ENCODE measurements at places on chromosomes 6 and 20.

DNA sequence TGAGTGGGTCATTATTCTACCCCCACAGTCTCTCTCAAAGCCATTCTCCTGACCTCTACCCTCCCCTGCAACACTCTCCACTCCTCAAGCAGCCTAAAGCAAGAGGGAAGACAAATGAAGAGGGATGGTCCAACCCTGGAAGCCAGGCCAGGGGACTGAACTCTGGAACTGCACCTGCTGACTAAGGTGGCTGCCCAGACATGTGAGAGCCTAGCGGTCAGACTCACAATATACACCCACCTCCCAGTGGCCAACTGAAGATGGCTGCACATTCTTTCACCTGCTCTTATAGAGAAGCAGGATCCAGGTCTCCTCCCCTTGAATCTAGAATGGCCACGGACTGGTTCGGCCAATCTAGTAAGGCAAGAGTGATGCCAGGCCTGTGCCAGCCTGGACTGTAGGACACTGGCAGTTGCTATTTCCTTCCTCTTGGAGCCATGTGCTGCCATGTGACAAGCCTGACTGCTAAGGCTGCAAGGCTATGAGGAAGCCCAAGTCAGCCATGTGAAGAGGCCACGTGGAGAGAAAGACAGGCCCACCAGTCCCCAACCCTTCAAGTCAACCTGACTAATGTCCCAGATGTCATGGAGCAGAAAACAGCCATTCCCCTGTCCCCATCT is 31.8 kb downstream of the ACSS1 start:
- DNase-seq, result no peak

DNA sequence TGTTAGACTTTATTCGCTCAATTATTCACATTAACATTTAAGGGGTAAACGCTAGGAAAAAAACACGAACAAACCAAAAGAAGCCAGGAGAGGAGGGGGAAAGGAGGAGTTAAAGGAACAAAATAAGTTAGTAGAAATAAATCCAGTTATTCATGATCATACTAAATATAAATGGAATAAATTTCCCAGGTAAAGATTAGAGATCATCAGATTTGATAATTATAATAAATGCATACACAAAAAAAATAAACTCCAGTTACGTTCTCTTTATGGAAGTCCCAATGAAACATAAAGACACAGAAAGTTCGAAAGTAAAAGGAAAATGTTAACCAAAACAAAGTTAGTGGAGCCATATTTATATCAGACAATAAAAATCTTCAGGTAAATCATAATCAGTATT is 568.7 kb upstream of the NOX3 start:
- no peak for DNase-seq

GRCh38 chr6:90537027-90537426 is 49.8 kb downstream of the MAP3K7 start:
- no peak for DNase-seq

DNA sequence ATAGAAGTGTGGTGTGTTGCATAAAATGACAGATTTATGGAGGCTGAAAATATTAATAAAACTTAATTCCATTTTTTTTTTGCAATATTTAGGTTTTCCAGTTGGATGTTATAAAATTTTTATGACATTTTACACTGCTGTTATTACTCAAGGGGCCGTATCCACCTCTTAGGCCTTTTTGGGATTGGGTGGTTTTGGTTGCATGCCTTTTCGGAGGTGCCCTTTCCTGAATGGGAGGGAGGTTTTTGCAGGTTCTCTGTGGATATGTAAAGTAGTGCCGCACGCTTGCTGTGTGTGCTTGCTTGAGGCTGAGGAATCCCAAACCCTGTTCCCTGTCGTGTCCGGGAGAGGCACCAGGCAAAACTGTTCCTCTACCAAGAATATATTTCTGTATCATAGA is 6.8 kb downstream of the ARID1B start:
- DNase-seq, result no peak

DNA sequence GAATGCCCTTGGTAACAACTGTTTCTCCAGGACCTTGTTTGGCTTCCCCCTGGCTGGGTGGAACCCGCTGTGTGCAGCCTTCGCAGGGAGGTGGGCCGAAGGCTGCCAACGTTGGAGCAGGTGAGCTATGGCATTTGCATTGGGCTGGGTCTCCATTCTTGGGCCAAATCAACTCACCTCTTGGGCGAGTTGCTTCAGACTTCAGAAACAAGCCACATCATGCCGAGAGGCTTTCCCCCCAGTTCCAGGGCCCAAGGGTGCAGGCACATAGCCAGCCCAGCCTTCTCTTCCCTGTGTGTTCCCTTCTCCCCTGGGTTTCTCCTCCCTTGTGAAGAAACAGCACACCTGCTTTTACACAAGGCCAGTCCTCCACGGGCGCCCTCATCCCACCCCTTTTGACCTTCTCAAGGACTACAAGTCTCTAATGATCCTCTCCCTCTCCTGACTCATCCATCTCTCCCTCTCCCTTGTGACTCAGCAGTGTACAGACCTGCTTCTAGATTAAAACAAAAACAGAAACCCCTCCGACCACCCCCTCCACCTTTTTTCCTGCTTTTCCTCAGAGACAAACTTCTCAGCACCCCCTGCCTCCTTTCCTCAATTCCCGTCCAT is 41.6 kb downstream of the FAM209B start:
- no peak for DNase-seq

- DNase-seq, result no peak
These were observed at the start of gene PROKR2 for GRCh38 chr20:5316188-5317158. TSS of gene PROKR2 (minus strand) at chr20:5316954. CDS start at chr20:5314369, 2,585 bp downstream.

GRCh38 chr6:134082191-134082590 is 29.8 kb upstream of the SLC2A12 start:
- no peak for DNase-seq

GRCh38 chr6:151081656-151082055 is 158.1 kb upstream of the AKAP12 start:
- no peak for DNase-seq

GRCh38 chr20:6083926-6084325 is 30.1 kb upstream of the LRRN4 start:
- no peak for DNase-seq

GRCh38 chr6:162777091-162777490 is 49.3 kb downstream of the PACRG start:
- DNase-seq, result no peak

GRCh38 chr6:14645841-14646240 is 528.3 kb downstream of the CD83 start:
- no peak for DNase-seq

DNA sequence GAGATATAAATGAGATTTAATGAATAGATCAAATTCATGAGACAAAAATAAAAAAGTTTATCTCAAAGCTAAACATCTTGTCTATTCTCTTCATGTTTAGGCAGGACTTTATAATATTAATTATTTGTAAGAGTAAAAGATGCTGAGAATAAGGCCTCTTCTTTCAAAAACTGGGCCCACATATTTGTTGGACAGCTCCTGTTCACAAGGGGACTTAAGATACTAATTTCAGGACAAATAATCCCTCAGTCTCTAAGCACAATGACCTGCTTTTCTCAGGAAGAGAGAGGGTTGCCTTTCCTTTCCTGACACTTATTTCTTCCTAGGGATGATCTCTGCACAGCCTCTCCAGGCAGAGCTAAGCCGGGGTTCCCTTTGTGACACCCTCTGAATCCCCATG is 43.3 kb downstream of the NOX3 start:
- no peak for DNase-seq

DNA sequence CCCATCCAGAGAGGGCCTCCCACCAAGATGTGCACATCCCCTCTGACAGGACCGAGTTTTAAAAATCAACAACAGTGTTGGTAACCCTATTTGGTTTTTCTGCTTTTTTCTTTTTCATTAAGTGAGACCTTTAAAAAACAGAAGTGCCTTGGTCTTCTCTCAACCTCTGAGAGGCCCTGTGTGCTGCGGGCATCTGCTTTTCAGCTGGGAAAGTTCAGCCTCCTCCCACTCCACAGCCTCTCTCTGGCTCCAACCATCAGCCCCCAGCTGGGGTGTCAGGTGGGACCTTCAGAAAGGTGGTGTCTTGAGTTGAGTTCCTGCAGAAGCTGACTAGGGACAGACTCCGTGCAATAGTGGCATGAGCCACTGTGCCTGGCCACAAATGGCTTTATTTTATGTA is 64.6 kb upstream of the ZMYND8 start:
- no peak for DNase-seq

DNA sequence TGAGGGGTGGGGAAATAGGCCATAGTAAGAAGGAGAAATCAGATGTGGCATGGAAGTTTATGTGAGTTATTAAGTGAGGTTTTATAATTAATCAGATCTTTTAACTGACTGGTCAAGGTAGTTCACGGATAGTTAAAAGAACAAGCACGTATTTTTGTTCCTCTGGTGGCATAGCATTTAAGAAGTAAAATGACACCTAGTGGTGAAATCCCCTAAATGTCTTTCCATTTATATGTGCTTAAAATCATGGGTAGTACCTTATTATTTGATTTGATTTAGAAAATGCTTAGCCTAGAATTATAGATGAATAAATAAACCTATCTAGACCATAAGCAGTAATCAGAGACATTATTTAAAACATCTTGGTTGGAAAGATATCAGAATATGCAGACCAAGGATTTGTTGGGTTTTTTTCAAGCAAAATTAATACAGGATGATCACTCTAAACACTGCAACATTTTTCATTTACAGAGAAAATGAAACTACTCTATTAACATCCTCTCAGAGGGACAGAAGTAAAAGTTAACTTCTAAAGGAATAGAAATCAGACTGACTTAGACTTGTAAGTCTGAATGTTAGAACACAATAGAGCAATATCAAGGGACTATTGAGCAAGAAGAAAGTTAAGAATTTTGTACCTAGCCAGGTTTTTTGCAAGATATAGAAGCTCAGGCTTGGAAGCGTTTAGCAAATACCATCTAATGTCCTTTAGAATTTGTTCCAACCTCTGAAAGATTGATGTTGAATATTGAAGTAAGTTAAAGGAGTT is 81.1 kb downstream of the STXBP5 start:
- DNase-seq, result no peak

- no peak for DNase-seq
These were observed 59.1 kb downstream of the FOXA2 start for GRCh38 chr20:22525069-22525820.

DNA sequence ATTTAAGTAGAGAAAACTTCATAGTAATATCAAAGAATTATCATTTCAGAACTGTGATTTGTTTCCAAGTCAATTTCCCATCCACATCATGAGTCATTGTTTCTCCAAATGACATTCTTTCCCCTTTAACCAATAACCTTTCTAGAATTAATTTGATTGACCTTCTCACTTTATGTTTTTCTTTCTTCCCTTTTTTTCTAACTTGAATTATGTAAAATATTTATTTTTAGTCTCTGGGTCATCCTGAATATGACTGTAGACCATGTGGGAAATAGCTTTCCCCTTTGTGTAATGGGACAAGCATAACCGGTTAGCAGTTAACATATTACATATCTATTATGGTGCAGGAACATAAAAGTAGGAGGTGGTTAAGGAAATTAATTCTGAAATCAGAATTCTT is 291.1 kb downstream of the GJA1 start:
- DNase-seq, result no peak

GRCh38 chr20:59643615-59644061 is 39.3 kb downstream of the PHACTR3 start:
- no peak for DNase-seq

- no peak for DNase-seq
These were observed 1.3 kb downstream of the OXT start for GRCh38 chr20:3072530-3073250.

DNA sequence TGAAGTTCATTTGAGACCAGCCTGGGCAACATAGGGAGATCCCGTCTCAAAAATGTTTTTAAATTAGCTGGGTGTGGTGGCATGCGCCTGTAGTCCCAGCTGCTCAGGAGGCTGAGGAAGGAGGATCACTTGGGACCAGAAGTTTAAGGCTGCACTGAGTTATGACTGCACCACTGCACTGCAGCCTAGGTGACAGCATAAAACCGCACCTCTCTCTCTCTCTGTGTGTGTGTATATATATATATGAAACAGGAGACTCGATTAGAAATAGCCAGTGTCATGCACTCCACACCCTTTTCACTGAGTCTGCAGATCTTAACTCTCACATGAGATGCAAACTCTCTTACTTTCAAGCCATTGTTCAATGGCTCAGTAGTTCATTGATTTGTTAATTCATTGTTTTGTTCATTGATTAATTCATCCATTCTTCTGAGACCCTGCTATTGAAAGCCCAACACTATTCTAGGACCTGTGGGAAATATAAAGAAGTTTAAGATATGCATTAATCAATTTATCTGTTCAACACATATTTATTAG is 52.4 kb upstream of the MRPS10 start:
- no peak for DNase-seq

DNA sequence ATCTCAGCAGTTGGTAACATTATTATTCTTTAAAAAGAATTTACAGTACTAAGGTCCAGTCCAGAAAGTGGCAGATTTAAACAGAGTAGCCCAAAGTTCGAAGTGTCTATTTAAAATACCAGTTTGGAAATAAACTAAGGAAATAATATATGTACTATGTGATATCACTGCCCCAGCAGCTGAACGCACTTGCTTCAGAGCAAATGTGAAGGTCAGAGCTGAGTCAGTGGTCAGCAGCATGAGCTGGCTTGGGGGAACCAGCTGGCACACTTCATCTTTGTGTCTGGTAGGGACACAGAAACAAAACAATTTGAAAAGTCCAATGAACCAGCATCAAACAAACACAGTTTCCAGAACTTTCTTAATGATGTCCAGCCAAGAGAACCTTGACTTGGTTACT is 15.4 kb downstream of the TMEM14B start:
- no peak for DNase-seq

- no peak for DNase-seq
These were observed 573 bp upstream of the IFNGR1 start for GRCh38 chr6:137219664-137220252.

DNA sequence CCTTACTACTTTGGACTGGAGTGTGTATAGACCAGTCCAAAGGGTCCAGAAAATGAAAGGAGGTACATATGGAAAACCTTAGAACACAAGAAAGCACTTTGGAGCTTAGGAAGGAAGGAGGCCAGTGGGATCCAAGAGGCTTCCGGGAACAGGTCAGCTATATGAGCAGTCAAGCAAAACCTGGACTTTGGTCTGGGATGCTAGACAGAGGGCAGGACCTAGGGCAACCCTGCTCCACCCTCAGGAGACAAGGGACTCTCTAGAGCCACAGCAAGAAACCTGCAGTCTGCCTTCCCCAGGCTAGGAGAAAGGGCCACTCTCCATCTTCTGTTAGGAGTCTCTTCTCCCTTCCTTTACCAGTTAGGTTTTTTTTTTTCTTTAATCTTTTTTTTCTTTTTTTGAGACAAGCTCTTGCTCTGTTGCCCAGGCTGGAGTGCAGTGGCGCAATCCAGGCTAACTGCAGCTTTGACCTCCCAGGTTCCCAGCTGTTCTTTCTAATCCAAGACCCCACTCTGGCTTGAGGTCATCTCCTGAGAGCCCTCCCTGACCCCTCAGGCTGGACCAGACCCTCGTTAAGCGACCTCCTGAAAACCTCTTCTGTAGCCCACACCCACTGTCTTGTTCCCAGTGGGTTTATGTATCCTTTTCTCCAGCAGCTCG is 4.6 kb downstream of the KCNK5 start:
- no peak for DNase-seq

- DNase-seq, result no peak
These were observed 98.6 kb upstream of the MRPS10 start for GRCh38 chr6:42315991-42316970.

Measured in activated naive CD4-positive, alpha-beta T cell (primary cell).